ENCODE measurements at places on chromosomes 1 and 21. TPM values are rescaled to one million over a fixed set of nuclear protein-coding genes. Genes with fewer than 3 reads are reported as not detected.
A peak's percentile ranks its signal among the peaks of the same experiment; 100 is the strongest.

DNA sequence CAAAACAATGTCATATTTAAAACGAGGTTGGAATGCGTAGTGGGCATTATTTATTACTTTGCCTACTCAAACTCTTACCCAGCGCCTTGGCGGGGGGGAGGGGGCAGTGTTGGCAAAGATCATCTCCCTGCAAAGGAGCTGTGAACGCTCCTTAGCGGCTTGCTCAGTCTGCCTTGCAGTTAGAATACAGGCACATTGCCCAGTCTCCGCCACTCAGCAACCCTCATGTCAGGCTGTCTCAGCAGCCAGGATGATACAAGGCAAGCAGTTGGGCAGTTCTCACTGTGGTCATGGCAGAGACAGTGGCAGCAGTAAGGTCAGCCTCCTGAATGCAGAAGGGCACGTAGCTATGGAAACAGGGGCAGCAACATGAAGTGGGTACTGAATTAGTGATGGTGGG is 170.4 kb upstream of the KCNK2 start:
- DNase-seq: no peak
- no peaks in the 10 kb centered on the region for H3K27me3 ChIP-seq
- no peak overlapping the region for H3K4me3 ChIP-seq
- no peak overlapping the region for H3K27ac ChIP-seq
- H3K4me1 ChIP-seq: no peaks in the 10 kb centered on the region

- no peaks in the 10 kb centered on the region for H3K36me3 ChIP-seq
- H3K4me1 ChIP-seq: no peaks in the 10 kb centered on the region
- H3K4me3 ChIP-seq: no peak overlapping the region
- no peak overlapping the region for H3K27ac ChIP-seq
- no peaks in the 10 kb centered on the region for H3K27me3 ChIP-seq
These were observed 48.8 kb upstream of the CAMK1G start for GRCh38 chr1:209534496-209535250.

- no peaks in the 10 kb centered on the region for H3K4me1 ChIP-seq
- no peak overlapping the region for H3K27ac ChIP-seq
- H3K36me3 ChIP-seq: no peaks in the 10 kb centered on the region
- H3K4me3 ChIP-seq: no peak overlapping the region
- H3K27me3 ChIP-seq: no peaks in the 10 kb centered on the region
These were observed 35.2 kb downstream of the PTPRC start for GRCh38 chr1:198674009-198674408.

- H3K27me3 ChIP-seq: no peaks in the 10 kb centered on the region
- no peaks in the 10 kb centered on the region for H3K36me3 ChIP-seq
- no peak overlapping the region for H3K27ac ChIP-seq
- no peaks in the 10 kb centered on the region for H3K4me1 ChIP-seq
- DNase-seq: no peak
- no peak overlapping the region for H3K4me3 ChIP-seq
These were observed 73.9 kb downstream of the KCNJ15 start for GRCh38 chr21:38330666-38331065.

GRCh38 chr1:186976700-186977099 is 148.0 kb downstream of the PLA2G4A start:
- peaks cover 61% of the 10 kb centered on the region for H3K4me1 ChIP-seq
- H3K27ac ChIP-seq: peak overlapping the region; percentile 75
- H3K4me3 ChIP-seq: no peak overlapping the region

GRCh38 chr1:97499667-97500066 is 421.2 kb downstream of the DPYD start:
- no peak for DNase-seq
- H3K4me3 ChIP-seq: no peak overlapping the region
- H3K4me1 ChIP-seq: no peaks in the 10 kb centered on the region
- no peak overlapping the region for H3K27ac ChIP-seq
- H3K36me3 ChIP-seq: no peaks in the 10 kb centered on the region

- no peak for DNase-seq
- no peaks in the 10 kb centered on the region for H3K27me3 ChIP-seq
- no peaks in the 10 kb centered on the region for H3K36me3 ChIP-seq
- H3K27ac ChIP-seq: peak overlapping the region; percentile 53
These were observed 633 bp upstream of the ETNK2 start for GRCh38 chr1:204152310-204153044.

- H3K36me3 ChIP-seq: no peaks in the 10 kb centered on the region
- no peak overlapping the region for H3K4me3 ChIP-seq
- no peak overlapping the region for H3K27ac ChIP-seq
These were observed 48.2 kb upstream of the ARHGEF16 start for GRCh38 chr1:3405974-3406867.

GRCh38 chr21:33075128-33075527 is 5.2 kb downstream of the OLIG1 start:
- no peak overlapping the region for H3K27ac ChIP-seq
- H3K4me1 ChIP-seq: peaks cover 19% of the 10 kb centered on the region
- H3K36me3 ChIP-seq: no peaks in the 10 kb centered on the region

- H3K4me3 ChIP-seq: no peak overlapping the region
- H3K4me1 ChIP-seq: peaks cover 13% of the 10 kb centered on the region
- H3K27ac ChIP-seq: no peak overlapping the region
- H3K27me3 ChIP-seq: no peaks in the 10 kb centered on the region
- H3K36me3 ChIP-seq: no peaks in the 10 kb centered on the region
These were observed 134.4 kb upstream of the PTBP2 start for GRCh38 chr1:96587222-96587621.

DNA sequence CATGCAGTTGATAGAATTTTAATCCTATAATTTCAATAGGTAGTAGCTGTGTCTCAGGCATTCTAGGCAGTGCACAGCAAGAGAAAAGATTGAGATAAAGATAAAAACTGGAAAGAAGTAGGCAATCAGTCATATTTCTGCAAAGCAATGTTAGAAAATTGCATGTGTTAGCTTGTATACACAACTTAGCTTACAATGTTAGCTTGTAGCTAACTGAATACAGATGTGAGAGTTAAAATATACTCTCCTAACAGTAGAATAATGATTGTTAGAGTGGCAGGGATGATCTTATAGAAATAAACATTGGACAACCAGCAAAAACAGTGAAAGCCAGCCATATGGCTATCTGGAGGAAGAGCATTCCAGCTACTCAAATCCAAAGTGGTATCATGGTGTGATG is 29.0 kb downstream of the PTPRC start:
- no peaks in the 10 kb centered on the region for H3K36me3 ChIP-seq
- no peak for DNase-seq
- H3K27me3 ChIP-seq: no peaks in the 10 kb centered on the region
- H3K27ac ChIP-seq: no peak overlapping the region
- H3K4me1 ChIP-seq: no peaks in the 10 kb centered on the region
- no peak overlapping the region for H3K4me3 ChIP-seq

DNA sequence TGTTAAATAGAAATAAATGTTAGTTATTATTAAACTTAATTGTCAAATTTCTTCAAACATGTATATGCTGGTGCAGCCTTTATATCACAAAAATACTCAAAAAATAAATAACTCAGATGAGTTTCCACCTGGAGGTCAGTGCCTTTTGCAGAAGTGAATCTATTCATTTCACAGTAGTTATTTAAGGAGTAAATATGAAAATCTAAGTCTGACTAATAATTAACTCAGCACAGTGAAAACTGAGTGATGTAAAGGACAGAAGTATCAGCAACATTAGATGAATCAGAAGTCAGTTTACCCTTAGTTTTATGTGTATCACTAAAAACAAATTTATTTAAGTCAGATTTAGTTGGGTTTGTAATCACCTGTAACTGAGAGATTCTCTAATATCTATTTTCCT is 2135.4 kb downstream of the MRPL39 start:
- DNase-seq: no peak
- H3K4me1 ChIP-seq: no peaks in the 10 kb centered on the region
- no peaks in the 10 kb centered on the region for H3K36me3 ChIP-seq
- H3K27me3 ChIP-seq: no peaks in the 10 kb centered on the region
- no peak overlapping the region for H3K4me3 ChIP-seq

DNA sequence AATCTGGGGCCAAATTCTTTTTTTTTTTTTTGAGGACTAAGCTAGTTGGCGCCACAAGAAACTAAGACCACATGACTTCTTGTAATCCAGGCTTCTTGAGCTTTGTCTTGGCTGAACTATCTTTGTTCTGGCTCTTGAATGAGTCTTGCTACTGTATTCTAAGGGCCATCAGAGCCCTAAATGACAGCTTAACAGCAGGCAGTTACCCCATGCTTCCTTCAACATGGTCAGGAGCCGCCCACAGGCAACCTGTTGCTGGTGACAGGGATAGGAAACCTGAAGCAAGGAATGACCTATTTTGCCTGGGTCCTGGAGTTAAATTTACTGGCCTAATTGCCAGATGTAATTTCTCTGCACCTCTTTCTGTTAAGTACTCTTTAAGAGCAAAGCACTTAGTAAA is 188.2 kb upstream of the PLXNA2 start:
- no peak overlapping the region for H3K27ac ChIP-seq
- no peak overlapping the region for H3K4me3 ChIP-seq
- no peaks in the 10 kb centered on the region for H3K4me1 ChIP-seq
- no peak for DNase-seq

- no peaks in the 10 kb centered on the region for H3K27me3 ChIP-seq
- no peak for DNase-seq
- no peak overlapping the region for H3K4me3 ChIP-seq
- no peaks in the 10 kb centered on the region for H3K36me3 ChIP-seq
These were observed 54.0 kb downstream of the RUNX3 start for GRCh38 chr1:24875991-24876506.

- H3K27ac ChIP-seq: no peak overlapping the region
- H3K4me3 ChIP-seq: no peak overlapping the region
- H3K36me3 ChIP-seq: no peaks in the 10 kb centered on the region
- H3K27me3 ChIP-seq: no peaks in the 10 kb centered on the region
These were observed 130.3 kb downstream of the GLIS1 start for GRCh38 chr1:53608676-53609075.

- no peak for DNase-seq
- peaks cover 66% of the 10 kb centered on the region for H3K4me1 ChIP-seq
- no peak overlapping the region for H3K27ac ChIP-seq
- no peaks in the 10 kb centered on the region for H3K27me3 ChIP-seq
- no peaks in the 10 kb centered on the region for H3K36me3 ChIP-seq
- H3K4me3 ChIP-seq: no peak overlapping the region
These were observed 32.9 kb downstream of the NIBAN1 start for GRCh38 chr1:184941410-184941733.

GRCh38 chr1:241253471-241253870 is 103.5 kb downstream of the RGS7 start:
- H3K4me3 ChIP-seq: no peak overlapping the region
- H3K27ac ChIP-seq: no peak overlapping the region
- no peaks in the 10 kb centered on the region for H3K4me1 ChIP-seq
- H3K27me3 ChIP-seq: no peaks in the 10 kb centered on the region
- DNase-seq: no peak
- H3K36me3 ChIP-seq: no peaks in the 10 kb centered on the region

- no peaks in the 10 kb centered on the region for H3K36me3 ChIP-seq
- no peaks in the 10 kb centered on the region for H3K27me3 ChIP-seq
- no peak overlapping the region for H3K27ac ChIP-seq
- DNase-seq: no peak
These were observed 198.8 kb upstream of the C8B start for GRCh38 chr1:57164584-57164983.

DNA sequence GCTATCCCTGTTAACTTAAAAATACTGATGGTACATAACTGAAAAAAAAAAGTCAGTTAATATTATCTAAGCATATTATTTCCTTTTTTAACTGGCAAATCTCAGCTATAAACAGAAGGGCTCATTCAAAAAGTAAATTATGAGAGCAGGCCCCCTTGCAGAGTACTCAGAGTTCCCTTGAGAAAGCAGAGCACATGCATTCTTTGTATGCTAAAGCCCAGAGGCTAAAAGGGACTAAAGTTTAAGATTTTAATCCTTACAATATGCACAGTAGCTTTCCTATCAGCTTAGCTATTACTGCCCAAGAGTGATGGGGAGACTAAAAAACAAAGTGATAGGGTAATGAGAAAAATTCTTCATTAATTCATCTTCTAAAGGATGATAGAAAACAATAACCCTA is 18.5 kb downstream of the SLC16A1 start:
- DNase-seq: no peak
- H3K27ac ChIP-seq: peak overlapping the region; percentile 25
- no peaks in the 10 kb centered on the region for H3K36me3 ChIP-seq
- no peaks in the 10 kb centered on the region for H3K4me1 ChIP-seq

DNA sequence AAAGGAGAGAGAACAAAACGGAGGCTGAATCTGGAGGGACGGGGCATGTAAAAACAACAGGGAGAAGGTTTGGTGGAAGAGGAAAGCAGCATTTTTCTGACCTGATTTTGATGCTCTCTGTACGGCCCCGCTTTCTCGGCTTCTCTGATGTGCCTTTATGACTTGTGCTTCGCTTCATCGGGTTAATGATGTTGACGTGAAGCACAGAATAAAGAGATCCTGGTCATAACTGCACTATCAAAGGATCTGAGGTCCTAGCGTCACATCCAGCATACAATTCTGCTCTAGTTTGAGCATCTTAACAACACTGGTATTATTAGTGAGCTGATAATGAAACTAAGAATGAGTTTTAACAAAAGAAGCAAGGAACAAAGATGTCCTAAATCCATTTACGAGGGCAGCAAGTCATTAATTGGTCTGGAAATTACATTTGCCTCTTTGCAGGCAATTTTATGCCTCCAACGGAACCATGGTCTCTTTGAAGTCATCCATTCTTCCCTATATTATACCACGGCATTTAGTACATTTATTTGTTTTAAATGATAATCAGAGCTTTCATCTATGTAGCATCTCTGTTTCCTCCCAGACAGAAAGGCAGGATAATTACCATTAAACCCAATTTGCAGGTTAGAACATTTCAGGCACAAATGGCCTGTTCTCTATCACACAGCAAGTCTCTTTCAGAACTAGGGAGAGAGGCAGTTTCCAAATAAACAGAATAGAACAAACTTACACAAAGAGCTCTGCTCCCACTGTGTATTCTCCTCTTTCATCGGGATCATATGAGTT is 45.3 kb upstream of the B3GALNT2 start:
- peaks cover 6% of the 10 kb centered on the region for H3K27me3 ChIP-seq
- no peaks in the 10 kb centered on the region for H3K36me3 ChIP-seq
- DNase-seq: no peak
- H3K27ac ChIP-seq: no peak overlapping the region
- no peak overlapping the region for H3K4me3 ChIP-seq

- H3K4me3 ChIP-seq: no peak within 1 kb of the TSS
- peaks cover 88% of the 10 kb centered on the region for H3K27me3 ChIP-seq
- no peaks in the 10 kb centered on the region for H3K36me3 ChIP-seq
- DNase-seq: no peak
- H3K27ac ChIP-seq: no peak within 1 kb of the TSS
These were observed at the start of gene AJAP1 for GRCh38 chr1:4653796-4654725. Gene AJAP1, plus strand, starts transcription at chr1:4654609. Its CDS starts 817 bp downstream, at chr1:4655426.

- H3K4me1 ChIP-seq: no peaks in the 10 kb centered on the region
- no peak for DNase-seq
- H3K27ac ChIP-seq: no peak overlapping the region
- no peak overlapping the region for H3K4me3 ChIP-seq
These were observed 57.8 kb downstream of the SIK1 start for GRCh38 chr21:43369124-43369523.

GRCh38 chr1:41240781-41241353 is 1.2 kb downstream of the SCMH1 start:
- H3K27ac ChIP-seq: peak overlapping the region; percentile 98
- no peaks in the 10 kb centered on the region for H3K27me3 ChIP-seq
- peak overlapping the region; percentile 65 for H3K4me3 ChIP-seq
- DNase-seq: no peak

LCE3E gene
- total RNA-seq: not detected

CITED4 gene
- total RNA-seq: 50.2 TPM

SERPINC1 gene
- total RNA-seq: not detected

CR1L gene
- total RNA-seq: not detected

OR2T4 gene
- not detected for total RNA-seq

CHI3L2 gene
- total RNA-seq: 1.8 TPM

SASS6 gene
- 7.1 TPM for total RNA-seq

Data from sigmoid colon (tissue), 7 donors.